NCI-H1048 (cell line): ENCODE measurements at places on chromosomes 5 and 9.

GRCh38 chr5:6861036-6861435 is 147.8 kb downstream of the TENT4A start:
- no peak for DNase-seq

DNA sequence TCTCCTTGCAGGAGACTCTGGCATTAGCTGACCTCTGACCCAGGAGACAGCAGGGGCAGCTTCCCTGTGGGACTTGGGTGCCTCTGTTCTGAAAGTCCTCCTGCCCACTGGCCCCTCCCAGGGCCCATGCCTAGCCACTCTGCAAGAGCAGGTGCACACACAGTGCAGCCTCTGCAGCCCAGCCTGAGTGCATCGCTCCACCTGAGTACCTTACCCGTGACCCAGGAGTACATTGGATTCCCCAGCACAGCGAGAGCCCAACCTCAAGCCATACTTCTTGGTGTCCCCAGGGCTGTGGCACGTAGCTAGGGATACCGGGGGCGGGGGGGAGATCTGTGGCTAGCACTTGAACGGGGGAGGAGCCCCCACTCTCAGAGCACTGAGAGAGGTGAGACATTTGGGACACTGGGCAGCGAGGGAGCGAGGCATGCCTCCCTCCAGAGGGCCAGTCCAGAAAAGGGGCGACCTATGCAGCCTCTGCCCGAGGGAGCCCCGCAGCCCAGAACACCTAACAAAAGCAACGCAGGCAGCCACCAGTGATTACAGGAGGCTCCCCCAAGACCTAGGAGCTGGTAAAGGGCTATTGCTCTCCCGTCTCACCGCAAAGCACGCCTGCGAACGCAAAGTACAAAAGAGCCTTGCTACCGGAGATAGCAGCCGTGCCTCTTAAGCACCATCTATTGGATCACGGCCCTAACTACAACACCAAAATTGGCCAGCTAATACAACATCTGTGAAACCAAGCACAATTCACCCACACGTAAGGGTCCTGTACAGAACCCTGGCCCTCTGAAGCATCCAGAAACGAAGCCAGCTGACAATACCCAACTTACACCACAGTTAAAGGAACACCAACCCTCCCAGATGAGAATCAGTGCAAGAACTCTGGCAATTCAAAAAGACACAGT is 826 bp upstream of the PRDM9 start:
- no peak for DNase-seq

GRCh38 chr5:3843706-3844105 is 248.1 kb downstream of the IRX1 start:
- no peak for DNase-seq

GRCh38 chr5:87120518-87121303 is 147.0 kb upstream of the RASA1 start:
- DNase-seq, result no peak

DNA sequence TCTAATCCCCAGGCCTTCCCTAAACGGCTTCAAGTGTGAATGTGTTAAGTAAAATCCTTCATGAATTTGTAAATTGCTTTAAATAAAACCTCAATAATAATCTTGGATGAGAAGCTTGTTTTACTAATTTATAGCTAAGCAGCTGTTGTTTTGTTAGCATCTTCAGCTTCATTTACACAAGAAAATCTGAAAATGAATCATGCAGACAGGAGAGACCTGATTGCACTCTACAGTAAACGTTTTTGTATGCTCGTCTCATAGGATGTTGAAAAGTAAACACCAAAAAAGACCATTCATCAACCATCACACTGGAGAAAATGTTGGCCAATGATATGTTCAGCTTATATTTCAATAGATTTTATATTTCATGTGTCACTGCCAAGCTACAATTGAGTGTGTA is 40.4 kb upstream of the MAP3K1 start:
- no peak for DNase-seq

DNA sequence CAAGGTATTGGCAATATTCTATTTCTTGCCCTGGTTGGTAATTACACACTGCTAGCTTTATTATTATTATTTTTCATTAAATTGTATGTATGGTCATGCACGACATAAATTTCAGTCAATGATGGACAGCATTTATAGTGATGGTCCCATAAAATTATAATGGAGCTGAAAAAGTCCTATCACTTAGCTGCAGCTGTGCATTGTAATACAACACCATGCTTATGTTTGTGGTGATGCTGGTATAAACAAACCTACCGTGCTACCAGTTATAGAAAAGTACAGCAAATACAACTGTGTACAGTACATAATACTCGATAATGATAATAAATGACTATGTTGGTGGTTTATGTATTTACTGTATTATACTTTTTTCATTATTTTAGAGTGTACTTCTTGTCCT is 65.5 kb downstream of the NR3C1 start:
- DNase-seq, result no peak

GRCh38 chr9:18971404-18971803 is 61.6 kb downstream of the SAXO1 start:
- no peak for DNase-seq

- no peak for DNase-seq
Observed at GRCh38 chr5:139575751-139576150, 14.6 kb downstream of the UBE2D2 start.
